ENCODE measurements at places on chromosomes 13 and 19.

GRCh38 chr13:113848431-113849260 is 15.2 kb downstream of the GAS6 start:
- DNase-seq: no peak

DNA sequence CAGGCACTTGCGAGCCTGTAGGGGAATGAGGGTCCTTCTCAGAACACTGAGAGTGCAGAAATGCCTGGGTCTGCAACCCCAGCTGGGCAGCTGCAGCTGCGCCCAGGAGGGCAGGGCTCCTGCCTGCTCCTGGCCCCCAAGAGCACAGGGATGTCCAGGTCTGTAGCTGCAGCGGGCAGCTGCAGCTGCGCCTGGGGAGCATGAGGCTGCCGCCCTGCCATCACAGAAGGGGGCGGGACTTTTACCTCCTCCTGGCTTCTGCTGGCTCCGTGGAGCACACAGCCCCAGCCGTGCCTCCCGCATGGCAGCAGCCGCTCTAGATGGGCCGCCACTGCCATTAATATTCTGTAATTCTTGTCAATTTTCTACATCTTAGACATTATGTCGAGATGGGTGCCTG is 17.8 kb downstream of the CPB2 start:
- no peak for DNase-seq

DNA sequence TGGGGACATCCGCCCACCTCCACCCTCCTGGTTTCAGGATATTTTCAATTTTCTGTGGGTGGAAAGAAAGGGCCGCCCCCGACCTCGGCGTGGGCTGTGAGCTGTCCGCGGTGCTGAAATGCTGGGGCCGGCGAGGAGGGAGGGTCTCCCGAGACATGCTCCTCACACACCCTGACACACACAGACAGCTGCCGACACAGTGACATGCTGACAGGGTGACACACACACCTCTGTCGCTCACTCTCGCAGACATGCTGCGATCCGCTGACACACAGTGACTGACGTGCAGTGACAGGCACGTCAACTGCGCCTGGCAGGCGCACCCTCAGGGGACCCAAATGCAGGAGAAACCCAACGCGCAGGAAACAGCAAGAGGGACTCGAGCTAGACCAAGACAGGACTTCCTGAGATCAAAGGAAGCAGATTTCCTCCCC is 25.1 kb upstream of the MEIS3 start:
- DNase-seq: peak; percentile 59

GRCh38 chr13:33730147-33730546 is 87.8 kb upstream of the RFC3 start:
- no peak for DNase-seq

- no peak for DNase-seq
Measured at GRCh38 chr19:18672606-18673337, 10.7 kb upstream of the CRTC1 start.

DNA sequence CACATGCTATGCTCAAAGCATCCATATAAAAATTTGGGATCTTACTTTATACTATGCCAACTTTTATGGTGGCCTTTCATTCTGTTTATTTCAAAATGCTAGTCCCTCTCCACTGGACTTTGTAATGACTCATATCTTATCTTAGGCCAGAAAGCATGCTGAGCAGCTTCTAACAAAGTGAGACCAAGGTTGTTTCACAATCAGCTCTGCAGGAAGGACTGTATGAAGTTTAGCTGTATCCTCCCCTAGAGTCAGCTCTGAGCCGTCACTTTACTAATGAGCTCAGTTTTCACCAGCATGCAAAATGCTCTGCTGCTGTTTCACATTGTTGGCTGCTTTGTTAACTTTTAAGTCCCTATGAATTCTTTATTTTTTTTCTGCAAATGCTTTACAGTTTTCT is 1608.8 kb downstream of the OLFM4 start:
- no peak for DNase-seq

DNA sequence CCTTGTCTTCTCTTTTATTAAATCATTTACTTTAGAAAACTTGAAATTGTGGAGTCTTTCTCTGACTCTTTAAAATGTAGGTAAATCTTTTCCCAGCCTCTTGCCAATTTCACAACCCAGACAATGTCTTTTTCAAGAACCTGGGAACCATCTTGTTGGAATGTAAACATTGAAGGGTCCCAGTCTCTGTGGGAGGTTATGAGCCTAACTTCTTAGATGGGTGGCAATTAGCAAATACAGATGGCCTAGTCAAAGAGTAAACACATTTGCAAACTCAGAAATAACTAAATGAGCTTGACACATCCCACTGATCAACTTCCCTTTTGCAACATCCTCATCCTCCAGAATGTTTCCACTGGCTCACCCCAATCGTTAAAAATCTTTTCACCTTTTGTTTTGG is 721.0 kb downstream of the PCDH9 start:
- no peak for DNase-seq

GRCh38 chr19:55688422-55689218 is 13.6 kb downstream of the EPN1 start:
- DNase-seq: peak; percentile 76

DNA sequence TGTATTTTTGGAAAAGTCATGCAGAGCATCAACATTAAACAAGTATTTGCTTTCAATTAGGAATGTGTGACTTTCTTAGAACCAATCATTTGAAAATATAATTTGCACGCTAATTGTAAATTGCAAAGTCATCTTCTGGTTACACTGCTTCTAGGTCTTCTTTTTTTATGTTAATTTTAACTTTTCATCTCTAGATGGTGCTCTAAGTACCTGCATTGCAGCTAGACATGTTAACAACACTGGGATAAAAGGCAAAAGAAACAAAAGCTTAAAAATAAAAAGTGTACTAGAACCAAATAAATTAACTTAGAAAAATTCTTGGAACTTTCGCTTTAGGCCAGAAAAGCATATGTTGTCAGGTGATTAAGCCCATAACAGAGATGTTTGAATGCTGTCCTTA is 2758.2 kb downstream of the PCDH9 start:
- DNase-seq: no peak

- no peak for DNase-seq
Measured at GRCh38 chr19:30734669-30735068, 362.5 kb downstream of the ZNF536 start.

DNA sequence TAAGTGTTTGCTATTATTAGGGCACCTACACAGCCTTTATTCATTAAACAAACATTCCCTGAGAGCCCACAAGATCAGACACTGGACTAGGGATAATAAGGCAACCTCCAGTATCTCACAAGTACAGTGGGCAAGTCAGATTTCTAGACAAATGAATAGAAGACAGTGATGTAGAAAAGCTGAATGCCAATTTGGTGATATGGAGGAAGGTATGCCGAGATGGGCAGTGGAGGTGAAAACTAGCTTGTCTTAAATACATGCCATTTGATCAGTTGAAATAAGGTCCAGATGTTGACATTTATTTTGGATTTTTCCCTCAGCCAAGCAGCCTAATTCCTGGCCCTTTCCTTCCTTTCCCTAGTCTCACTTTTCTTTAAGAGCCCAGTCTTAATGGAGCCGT is 130.3 kb downstream of the RXFP2 start:
- DNase-seq: no peak

- no peak for DNase-seq
Measured at GRCh38 chr13:38528986-38529385, 157.9 kb upstream of the FREM2 start.

DNA sequence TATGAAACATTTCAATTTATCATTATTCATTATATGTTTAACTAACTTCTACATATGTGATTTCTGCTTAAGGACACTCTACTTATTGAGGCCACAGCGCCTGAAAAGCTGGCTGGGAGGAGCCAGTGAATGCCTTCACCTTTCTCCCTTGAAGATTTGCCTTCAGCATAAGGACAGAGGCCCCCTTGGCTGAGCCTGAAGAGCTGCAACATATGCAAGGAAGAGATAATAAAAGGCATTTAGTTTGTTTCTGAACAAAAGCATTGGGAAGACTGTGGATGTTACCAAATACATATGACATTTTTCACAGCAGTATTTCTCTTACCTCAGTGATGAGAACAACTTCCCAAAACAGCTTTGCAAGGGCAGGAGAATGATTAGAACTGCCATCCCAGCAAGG is 92.1 kb downstream of the ABCC4 start:
- DNase-seq: no peak

- no peak for DNase-seq
Measured at GRCh38 chr13:103033999-103034398, 32.2 kb downstream of the SLC10A2 start.

DNA sequence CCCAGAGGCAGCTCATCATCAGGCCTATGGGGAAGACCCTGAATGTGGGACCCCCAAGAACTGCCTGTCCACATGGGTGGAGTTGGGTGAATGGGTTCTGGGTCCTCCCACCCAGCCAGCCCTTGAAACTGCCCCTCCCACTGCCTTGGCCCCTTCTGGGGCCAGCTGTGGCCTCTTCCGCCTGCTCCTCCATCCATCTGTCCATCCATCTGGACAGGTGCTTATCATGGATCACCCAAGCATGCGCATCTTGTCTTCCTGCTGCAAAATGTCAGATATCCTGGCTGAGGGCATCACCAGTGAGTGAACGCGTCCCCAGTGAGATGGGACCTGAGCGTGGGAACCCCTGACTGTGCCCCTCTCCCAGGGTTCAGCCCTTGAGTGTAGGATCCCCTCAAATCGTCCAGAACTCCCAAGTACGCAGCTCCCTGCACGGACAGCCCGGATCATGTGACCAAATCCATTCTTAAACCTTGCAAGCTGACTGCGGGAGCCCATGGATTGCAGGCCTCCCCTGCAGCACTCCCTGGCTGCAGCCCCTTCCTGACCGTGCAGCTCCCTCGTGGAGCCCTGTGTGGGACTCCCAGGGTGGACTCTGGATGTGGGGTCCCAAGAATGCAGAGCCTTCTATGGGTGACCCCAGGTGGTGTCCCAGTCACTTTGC is 2.0 kb downstream of the STXBP2 start:
- no peak for DNase-seq

DNA sequence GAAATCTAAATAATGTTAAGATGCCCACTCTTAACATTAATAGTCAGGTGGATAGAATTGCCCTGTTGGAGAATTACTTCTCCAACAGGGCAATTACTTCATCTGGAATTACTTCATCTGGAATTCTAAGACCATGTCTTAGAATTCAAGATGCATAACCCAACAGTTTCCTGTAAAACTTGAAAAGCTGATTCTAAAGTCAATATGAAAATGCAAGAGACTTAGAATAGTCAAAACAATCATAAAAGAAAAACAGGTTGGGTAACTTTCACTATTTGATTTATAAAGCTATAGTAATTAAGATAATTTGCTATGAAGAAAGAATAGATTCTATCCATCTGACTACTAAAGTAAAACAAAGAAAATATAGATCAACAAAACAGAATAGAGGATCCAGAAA is 75.2 kb downstream of the ABCC4 start:
- DNase-seq: no peak

DNA sequence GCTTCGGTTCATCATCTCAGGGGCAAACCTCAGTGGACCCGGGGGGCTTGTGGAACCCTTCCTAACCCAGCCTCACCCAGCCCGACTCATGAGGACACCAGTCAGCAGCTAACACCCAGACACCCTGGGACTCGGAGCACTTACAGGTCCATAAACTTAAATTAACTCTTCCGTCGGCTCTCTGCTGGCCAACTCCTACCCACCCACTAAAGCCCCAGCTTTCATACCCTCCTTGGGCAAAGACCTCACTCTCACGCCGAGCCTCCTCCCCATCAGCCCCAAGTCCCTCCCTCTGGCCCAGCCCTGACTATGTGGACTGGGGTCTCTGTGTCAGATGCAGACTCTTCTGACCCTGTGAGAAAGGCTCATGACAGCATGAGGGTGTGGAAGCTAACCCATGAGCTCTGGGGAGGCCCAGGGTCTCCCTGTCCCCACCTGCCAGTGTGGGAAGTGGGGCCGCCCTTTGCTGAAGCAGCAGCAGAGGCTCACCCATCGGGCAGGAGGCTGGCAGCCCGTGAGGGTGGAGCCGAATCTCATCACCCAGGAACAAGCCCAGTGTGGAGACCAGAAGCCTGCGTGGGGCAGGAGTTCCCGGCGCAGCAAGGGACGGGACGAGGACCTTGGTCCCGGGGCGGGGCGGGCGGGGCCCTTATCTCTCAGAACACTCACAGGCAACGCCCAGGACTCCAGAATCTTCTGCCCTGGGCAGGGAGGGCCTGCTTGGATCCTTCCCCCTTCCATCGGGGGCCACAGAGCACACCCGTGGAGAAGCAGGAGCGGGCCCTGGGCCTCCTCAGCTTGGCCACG is 19.8 kb downstream of the TCF3 start:
- DNase-seq: no peak

GRCh38 chr13:108878732-108879131 is 249.3 kb downstream of the MYO16 start:
- no peak for DNase-seq

DNA sequence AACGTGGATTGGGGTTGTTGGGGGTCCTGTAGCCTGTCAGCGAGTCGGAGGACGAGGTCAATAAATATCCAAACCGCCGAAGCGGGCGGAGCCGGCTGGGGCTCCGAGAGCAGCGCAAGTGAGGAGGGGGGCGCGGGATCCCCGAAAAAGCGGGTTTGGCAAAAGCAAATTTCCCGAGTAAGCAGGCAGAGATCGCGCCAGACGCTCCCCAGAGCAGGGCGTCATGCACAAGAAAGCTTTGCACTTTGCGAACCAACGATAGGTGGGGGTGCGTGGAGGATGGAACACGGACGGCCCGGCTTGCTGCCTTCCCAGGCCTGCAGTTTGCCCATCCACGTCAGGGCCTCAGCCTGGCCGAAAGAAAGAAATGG is 754 bp upstream of the SIX5 start:
- peak; percentile 42 for DNase-seq

GRCh38 chr13:38180670-38181069 is 169.0 kb upstream of the UFM1 start:
- no peak for DNase-seq

DNA sequence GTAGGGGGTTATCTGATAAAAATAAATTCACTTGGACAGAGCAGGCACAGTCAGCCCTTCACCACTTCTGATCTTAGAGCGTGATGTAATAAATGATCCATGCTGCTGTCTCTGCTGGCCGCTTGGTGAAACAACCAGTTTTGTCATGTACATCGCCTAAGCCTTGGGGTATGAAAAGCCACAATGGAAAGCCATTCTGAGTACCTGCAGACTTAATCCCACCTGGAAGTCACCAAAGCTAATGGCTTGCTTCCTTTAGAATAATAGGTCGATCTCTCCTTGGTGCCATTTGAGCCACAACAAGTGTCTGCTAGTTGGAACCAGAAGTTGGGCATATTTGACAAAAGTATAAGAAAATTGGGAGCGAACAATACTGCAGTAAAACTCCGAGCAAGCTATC is 1649.7 kb upstream of the SPRY2 start:
- no peak for DNase-seq

All from glutamatergic neuron (in vitro differentiated cells).